ENCODE measurements at places on chromosomes 5 and 9.

DNA sequence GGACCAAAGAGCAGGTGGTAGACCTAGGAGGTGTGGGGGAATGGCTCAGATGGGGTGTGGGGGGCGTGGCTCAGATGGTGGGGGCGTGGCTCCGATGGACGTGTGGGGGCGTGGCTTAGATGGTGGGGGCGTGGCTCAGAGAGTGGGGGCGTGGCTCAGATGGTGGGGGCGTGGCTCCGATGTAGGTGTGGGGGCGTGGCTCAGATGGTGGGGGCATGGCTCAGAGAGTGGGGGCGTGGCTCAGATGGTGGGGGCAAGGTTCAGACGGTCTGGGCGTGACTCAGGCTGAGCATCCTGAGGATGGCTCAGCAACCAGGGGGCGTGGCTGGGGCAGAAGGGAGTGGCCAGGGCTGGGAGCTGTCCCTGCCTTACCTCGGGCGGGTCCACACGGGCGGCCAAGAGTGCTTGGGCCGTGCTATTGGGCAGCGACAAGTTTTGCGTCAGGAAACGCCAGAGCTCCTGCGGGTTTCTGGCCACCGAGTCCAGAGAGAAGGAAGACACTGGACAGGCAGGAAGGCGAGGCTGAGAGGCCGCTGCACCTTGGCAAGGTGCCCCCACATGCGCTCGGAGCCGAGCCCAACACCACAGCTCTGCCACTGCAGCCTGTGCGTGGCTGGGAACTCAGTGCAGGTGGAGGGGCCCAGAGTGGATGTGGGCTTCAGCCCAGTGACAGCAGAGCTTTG is 5.9 kb downstream of the ABCA2 start:
- DNase-seq, result peak; percentile 41

- DNase-seq, result no peak
Measured at GRCh38 chr5:4579679-4580078, 560.5 kb upstream of the ADAMTS16 start.

DNA sequence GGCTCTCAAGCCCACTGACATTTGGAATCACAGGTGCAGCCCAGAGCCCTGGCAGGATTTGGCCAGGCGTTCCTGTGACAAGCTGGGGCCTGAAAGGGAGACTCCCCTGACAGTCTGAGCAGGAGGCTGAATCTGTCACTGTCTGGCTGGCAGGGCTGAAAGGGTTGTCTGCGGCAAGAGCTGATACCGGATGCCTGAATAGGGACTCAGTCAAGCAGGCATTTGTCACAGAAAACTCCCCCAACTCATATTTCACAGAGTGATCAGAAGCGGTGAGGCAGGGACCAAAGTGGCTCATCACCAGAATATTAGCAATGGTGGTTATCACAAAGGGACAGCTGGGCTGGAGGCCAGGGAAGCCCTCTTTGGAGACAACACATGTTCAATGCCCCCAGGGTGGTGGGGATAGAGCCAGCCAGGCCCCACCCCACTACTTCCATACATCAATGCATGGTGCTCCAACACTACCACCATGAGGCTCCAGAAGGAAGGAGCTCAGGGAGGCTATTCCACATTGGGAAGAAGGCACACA is 295.5 kb downstream of the DTWD2 start:
- no peak for DNase-seq

GRCh38 chr5:151144275-151144674 is 13.3 kb downstream of the ANXA6 start:
- no peak for DNase-seq

GRCh38 chr5:17394086-17394485 is 103.9 kb upstream of the TAF11L2 start:
- DNase-seq, result no peak

DNA sequence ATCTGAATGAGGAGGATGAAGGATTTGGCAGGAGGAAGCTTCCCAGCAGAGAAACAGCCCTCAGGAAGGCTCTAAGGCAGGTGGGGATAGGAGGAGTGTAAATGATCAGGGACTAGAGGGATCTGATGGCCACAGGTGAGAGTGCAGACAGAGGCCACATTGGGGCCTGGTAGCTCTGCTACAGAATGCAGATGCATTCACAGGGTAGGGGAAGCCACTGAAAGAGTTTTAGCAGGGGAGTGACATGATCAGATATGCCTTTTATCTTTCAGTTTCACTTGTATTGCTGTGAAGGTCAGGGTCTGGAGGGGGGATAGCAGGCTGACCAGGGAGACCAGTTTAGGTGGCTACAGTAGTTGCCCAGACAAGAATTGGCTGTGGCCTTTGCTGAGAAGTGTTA is 3.0 kb downstream of the TXNDC15 start:
- DNase-seq, result no peak

DNA sequence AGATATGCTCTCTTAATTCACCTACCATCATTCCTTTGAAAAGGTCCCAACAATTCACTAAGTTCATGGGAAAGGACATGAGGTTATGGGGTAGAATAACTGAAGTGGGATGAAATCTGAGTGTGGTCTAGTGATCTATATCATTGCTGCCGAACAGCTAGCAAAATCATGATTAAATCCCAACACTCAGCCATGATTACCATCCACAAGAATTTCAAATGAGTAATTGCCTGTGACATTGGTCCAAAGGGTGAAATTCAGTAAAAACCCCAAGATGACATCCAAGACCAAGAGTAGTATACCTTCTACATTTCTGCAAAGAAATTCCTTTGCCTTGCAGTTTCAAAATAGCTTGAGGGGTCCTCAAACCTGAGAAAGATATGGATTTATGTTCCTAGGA is 225.6 kb downstream of the SPOCK1 start:
- DNase-seq, result no peak

- no peak for DNase-seq
Measured at GRCh38 chr5:109917966-109918365, 228.2 kb downstream of the MAN2A1 start.

- DNase-seq, result no peak
Measured at GRCh38 chr5:79170661-79171060, 59.1 kb downstream of the BHMT start.

DNA sequence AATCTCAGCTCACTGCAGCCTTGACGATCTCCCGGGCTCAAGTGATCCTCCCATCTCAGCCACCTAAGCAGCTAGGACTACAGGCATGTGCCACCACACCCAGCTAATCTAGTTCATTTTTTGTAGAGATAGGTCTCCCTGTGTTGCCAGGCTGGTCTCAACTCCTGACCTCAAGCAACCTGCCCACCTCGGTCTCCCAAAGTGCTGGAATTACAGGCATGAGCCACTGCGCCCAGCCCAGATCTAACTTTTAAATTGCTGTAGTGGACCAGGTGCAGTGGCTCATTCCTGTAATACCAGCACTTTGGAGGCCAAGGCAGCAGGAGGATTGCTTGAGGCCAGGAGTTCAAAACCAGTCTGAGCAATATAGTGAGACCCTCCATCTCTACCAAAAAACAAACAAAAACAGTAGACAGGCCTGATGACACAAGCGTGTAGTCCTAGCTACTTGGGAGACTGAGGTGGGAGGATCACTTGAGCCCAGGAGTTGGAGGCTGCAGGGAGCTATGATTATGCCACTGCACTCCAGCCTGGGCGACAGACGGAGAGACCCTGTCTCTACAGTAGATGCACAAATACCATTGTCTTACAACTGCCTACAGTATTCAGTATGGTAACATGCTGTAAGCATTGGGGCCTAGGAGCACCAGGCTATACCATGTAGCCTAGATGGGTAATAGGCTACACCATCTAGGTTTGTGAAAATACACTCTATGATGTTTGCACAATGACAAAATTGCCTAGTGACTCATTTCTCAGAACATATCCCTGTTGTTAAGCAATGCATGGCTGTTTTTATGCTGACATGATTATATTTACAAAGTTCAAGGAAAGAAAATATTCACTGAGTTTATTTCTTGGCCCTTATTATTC is 1.5 kb upstream of the SIT1 start:
- no peak for DNase-seq

GRCh38 chr9:129595311-129595741 is 25.6 kb downstream of the C9orf50 start:
- DNase-seq, result no peak

- no peak for DNase-seq
Measured at GRCh38 chr9:121839726-121840500, 188.5 kb downstream of the DAB2IP start.

DNA sequence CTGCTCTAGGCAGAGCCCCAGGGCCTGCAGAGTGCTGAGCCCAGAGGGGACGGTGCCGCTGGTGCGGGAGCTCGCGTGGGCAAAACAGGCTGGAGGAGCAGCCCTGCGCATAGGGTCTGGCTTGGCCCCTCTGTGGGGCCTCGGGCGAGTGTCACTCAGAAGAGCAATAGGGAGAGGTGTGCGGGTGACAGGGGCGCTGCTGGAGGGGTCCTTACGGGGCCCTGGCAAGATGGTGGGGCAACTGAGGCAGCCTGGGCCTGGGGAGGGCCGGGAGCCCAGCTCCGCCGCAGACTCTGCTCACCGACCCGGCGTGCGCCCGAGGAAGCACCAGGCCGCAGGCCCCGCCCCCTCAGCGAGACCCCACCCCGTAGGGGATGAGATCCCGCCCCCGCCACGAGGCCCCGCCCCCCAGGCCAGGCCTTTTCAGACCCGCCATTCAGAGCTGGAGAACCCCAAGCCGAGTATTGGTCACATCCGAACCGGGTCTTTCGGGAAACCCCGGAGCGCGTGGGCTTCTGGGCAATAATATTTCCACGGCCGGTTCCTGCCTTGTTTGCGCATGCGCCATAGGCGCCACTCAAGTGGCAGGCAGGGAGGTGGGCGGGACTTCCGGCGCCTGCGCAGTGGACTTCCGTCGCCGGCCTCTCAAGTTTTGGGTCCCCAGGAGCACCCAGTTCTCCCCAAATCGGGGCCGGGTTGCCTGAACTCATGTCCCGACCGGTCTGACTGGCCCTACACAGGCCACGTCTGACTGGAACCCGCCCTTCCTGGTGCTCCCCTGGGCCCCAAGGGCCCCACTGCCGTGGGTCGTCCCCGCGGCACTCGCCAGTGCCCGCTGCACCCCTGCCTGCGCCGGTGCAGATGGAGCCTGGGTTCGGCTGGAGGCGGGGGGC is 1.3 kb upstream of the RNF208 start:
- DNase-seq, result peak; percentile 99

- no peak for DNase-seq
Measured at GRCh38 chr9:36928210-36928609, 105.9 kb downstream of the PAX5 start.

GRCh38 chr5:9067154-9067553 is 478.7 kb downstream of the SEMA5A start:
- no peak for DNase-seq

DNA sequence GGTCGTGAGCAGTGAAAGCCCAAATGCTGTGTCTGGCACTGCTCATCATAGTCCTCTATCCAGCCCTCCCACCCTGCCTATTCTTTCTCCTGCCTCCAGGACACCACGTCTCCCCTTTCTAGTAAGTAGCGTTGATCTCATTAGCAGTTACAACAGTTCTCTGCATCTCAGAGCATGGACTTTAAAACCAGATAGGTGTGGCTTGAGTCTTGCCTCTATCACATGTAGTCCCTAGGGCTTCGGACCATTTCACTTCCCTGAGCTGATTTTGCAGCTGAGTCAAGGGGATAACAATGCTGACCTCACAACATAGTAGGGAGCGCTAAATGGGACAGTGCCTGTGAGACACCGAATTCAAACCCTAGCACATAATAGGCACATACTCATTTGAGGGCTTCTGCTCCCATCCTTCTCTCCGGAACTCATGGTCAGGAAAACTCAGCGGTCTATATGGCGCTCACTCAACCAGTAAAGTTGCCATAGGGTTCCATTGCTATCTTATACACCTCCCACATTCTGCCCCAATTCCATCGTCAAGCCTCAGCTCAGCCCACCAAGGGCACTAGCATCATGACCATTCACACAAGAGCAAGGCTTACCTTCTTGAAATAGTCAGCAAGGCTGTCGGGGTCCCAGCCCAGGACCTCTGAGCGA is 515 bp downstream of the LCP2 start:
- DNase-seq, result no peak

- no peak for DNase-seq
Measured at GRCh38 chr5:155276231-155276630, 262.7 kb downstream of the KIF4B start.

- no peak for DNase-seq
Measured at GRCh38 chr9:90285946-90286345, 356.7 kb downstream of the DIRAS2 start.

GRCh38 chr5:50325237-50325832 is 115.8 kb downstream of the EMB start:
- DNase-seq, result no peak

DNA sequence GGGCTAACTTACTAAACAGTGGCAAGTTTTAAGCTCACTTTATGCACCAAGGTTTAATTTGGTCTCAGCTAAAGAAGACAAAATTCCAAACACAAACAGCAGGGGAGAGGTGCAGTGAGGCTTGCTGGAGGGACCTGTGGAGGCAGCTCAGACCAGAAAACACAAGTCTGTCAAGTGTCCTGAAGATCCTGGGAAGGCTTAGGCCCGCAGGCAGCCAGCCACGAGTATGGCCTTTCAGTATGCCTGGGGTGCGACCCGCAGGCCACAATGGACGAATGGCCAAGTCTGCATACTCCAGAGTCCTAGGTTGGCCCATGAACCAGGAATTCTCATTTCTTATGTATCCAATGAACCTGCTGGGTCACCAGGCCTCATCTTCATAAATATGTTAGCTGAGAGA is 9.3 kb downstream of the CCNI2 start:
- DNase-seq, result no peak

All from hepatic stellate cell (primary cell).